ELR (cell line): ENCODE measurements at places on chromosomes 3 and 15.
A peak's percentile ranks its signal among the peaks of the same experiment; 100 is the strongest.

DNA sequence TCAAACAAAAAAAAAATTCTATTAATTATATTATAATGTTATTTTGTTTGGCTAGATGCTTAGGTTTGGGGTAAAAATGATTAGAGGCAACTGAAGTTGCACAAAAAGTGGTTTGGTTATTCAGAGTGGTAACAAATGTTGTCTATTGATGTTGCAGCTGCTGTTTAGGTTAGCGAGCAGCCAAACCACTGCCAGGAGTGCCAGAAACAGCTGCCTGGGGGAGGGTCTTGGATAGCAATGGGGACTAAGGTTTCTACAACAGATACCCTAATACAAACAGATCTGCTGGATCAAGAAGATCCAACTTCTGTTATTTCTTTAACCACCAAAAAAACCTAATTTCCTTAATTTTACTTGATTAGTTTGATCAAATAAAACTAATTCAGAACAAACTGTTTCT is 26.6 kb downstream of the BTLA start:
- no peak for DNase-seq

- DNase-seq = no peak
Measured at GRCh38 chr3:106097817-106098435, 229.1 kb upstream of the CBLB start.

- peak; percentile 42 for DNase-seq
Measured at GRCh38 chr15:29612701-29613100, 209.6 kb downstream of the TJP1 start.

DNA sequence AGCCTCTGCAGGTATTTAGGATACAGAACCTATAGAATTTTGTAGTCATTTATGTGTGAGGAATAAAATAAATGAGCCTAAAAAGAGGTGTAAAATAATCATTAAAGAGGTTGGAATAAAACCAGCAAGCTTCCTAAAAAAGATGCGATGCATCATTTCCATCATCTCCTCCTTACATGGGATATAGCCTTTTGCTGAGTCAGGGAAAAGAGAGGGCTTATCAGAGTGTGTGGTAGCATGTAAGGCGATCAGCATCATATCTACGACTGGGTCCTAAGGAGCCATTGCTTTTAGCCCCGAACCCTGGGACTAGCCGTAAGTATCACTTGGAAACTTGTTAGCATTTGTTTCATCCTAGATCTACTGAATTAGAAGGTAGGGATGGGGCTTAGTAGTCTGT is 94.9 kb downstream of the DTWD1 start:
- DNase-seq = no peak

GRCh38 chr3:131694376-131694775 is 191.6 kb upstream of the MRPL3 start:
- no peak for DNase-seq

DNA sequence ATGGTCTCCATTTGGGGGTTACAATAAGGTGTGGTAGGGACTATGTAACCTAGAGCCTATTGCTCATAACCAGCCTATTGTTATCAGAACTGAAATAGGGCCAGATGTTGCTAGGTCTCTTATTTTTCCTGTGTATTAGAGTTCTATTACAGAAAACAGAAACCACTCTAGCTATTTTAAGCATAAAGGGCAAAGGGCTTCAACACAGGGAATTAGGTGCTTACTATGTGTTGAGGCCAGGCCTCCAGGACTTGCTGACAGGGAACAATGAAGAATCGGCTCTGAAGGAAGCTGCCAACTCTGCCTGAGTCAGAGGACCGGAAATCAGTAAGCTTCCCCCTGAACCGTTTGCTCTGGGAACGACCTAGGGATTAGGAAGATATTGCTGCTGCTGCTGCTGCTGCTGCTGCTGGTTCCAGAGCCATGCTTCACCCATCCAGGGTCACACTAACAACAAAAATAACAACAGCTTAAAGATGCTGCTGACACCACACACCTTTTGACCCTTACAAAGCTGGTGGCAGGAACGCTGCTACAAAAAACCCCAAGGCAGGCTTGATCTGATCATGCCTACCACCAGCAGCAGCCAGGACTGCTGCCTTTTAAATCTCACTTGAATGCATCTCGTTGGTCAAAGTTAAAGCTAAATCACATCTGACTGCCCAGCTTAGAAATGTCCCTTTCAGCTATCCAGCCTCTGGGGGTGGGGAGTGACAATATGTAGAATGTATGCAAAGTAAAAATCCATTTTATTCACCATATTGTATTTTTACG is 276.9 kb upstream of the IL12A start:
- peak; percentile 92 for DNase-seq

- DNase-seq = no peak
Measured at GRCh38 chr3:126322181-126322967, 34.8 kb downstream of the KLF15 start.

DNA sequence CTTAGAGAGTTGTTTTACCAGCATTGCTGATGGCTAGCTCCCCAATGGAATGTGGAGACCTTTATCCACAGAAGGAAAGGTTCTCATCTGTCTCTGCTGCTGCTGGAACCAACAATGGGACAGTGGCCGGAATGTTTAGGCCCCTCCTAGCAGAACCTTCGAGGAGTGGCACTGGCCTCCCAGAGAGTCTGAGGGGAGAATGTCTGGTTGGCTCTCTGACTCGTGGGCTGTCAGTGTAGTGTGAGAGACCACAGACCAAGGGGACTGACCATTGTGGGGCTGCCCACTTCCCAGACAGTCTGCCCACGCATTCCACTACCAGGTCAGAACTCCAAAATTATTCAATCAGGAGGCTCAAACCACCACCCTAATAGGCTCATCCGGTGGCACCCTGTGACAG is 5.1 kb downstream of the RASL12 start:
- no peak for DNase-seq

- DNase-seq = peak; percentile 80
Measured at GRCh38 chr3:127961963-127962362, 46.9 kb downstream of the KBTBD12 start.

- DNase-seq = peak; percentile 83
Measured at GRCh38 chr3:149363053-149363452, 14.4 kb downstream of the TM4SF1 start.

- no peak for DNase-seq
Measured at GRCh38 chr3:194675081-194675640, 3.2 kb upstream of the LSG1 start.

DNA sequence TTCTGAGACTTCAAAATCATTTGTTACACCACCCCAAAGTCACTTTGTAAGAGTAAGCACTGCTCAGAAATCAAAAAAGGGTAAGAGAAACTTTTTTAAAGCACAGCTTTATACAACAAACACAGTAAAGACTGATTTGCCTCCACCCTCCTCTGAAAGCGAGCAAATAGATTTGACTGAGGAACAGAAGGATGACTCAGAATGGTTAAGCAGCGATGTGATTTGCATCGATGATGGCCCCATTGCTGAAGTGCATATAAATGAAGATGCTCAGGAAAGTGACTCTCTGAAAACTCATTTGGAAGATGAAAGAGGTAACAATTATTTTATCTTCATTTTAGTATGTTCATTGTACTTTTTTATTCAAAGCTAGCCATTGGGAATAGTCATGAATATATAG is 32.6 kb downstream of the BLM start:
- no peak for DNase-seq

GRCh38 chr3:187848401-187848800 is 103.1 kb upstream of the BCL6 start:
- DNase-seq = no peak

GRCh38 chr3:123324880-123325765 is 123.4 kb downstream of the SEC22A start:
- DNase-seq = no peak

- DNase-seq = no peak
Measured at GRCh38 chr3:191628571-191628970, 167.6 kb downstream of the PYDC2 start.

DNA sequence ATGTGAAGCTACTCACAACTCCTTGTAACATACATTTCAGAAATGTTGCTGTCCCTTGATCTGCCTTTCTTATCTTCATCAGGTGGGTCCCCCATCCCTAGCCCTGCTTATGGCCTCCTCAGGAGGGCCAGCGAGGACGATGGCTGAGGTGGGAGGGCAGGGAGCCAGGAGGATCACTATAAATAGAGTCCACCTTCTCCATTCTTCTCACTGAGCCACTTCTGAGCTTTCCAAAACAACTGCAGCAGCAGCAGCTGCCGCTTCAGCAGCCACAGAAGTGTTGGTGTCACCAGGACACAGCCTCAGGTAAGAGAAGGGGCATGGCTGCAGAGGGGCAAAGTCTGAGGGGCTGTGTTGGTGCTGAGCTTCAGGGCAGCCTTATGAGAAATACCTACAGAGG is 53.5 kb downstream of the ANAPC13 start:
- no peak for DNase-seq

GRCh38 chr3:185858502-185859225 is 33.8 kb upstream of the IGF2BP2 start:
- no peak for DNase-seq

GRCh38 chr15:64149893-64150578 is 1.5 kb upstream of the SNX22 start:
- no peak for DNase-seq

GRCh38 chr3:136932523-136932922 is 25.3 kb upstream of the IL20RB start:
- peak; percentile 9 for DNase-seq

DNA sequence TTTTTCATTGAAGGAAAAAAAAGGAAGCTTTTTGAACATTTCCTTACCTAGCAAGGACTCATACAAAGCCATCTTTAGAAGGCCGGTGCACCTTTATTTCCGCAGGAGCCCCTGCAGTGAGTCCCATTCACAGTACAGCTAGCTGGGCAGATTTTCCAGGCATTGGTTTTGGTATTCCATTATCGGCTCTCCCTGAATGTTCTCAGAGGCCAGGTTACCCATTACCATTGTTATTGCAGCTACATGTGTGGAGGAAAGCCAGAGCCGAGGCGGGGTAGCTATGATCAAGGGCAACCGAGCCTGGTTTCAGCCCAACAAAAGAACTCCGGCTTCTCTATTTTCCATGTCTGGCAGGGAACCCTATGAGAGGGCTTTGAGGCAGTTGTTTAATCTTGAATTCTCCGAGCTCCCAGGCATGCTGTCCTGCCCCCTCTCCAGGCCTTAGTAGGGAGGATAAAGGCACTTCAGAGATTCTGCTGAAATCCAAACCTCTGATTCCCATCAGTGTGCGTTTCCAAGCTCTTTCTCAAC is 100.3 kb downstream of the LRRK1 start:
- DNase-seq = no peak

DNA sequence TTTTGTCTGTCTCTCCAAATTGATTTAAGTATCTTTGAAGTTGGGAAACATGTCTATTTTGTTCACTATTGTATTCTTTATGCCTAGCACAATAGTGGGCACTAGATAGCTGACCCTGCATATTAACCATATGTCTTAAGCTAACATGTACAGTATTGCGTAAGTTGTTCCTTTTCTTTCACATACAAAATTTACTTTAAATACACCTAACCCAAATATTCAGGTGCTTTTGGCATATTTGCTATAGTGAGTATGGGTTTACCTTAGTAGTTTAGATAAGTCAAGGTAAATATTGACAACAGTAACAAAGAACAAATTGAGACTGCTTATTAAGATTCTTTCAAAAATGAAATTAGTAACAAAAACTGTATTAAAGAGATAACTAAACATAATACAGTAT is 50.9 kb downstream of the NRG4 start:
- DNase-seq = no peak

DNA sequence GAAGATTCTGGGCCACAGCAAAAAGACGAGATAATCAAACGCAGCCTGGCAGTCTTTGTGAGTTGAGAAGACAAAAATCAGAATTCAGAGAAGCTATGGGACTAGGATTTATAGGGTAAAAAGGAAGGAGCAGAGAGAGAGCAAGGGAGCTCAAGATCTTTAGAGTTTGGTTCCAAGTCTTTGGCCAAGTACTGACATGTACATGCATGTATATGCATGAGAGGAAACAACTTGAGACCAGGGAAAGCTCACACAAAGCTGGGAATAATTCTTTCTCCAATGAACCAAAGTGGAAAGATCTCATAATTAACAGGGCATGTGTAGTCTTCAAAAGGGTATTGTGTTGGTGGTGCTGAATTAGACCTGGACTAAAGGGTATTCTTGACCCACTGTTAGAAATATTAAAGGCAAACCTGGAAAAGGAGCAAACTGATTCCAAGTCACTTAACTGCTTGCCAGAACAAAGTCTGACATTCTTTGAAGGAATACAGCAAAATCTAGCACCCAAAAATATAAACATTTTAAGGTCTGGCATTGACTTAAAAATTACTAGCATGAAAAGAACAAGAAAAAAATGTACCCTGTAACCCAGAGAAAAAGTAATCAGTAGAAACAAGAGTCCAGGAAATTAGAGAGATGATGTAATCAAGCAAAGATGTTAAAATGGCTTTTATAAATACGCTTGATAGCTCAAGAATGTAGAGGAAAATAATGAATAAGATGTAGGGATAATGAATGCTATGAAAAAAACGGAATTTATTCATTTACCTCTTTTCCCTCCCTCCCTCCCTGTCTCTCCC is 226.0 kb upstream of the CGNL1 start:
- no peak for DNase-seq

DNA sequence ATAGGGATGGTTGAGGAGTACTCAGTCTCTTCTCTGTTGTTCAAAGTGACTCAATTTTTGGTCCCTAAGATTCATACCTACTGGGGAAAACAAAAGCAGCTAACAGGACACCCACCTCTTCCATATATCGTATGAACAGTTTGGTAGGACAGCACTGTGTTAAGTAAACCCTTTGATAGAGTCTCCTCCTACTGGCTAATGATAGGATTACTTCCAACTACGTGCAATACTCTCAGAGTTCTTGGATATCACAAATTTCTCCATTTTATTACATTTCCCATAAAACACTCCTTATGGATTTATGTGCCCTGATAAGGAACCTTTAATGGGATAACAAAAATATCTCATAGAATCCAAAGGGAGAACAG is 200.2 kb upstream of the GOLGA6L4 start:
- DNase-seq = peak; percentile 40

DNA sequence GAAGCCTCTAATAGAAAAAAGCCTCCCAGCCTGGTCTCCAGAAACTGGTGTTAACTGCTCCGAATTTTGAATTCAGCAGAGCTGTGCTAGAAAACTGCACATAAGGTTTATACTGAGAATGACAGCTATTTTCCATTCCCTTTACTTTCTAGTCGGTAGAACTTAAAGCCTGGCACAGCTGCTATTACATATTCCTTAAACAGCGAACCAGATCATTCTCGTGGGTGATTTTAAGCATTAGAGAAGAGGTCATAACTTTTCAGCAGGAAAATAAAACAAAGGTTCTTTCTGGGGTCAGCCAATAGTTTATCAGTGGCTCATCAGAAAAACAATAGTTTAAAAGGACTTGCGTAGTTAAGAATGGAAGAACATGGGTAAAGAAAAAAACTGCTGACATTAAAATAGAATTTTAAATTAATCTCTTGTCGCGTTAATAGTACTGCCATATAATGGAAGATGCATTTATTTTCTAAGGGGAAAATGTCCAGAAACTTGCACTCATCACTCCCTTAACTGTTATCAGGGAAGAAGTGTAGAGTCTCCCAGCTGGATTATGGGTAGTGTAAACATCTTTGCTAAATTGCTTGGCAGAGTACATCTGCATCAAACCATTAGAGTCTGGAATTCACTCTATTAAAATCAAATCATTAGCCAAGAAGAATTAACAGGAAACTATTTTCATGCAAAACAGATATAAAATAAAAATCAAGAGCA is 7.9 kb downstream of the VGLL4 start:
- no peak for DNase-seq

- DNase-seq = no peak
Measured at GRCh38 chr3:166799-167198, 29.8 kb upstream of the CHL1 start.

- peak; percentile 27 for DNase-seq
Measured at GRCh38 chr3:45554006-45554666, 40.4 kb upstream of the LIMD1 start.
